Activated T-cell treated with anti-CD3 and anti-CD28 coated beads for 24 hours (primary cell): ENCODE measurements at places on chromosomes 4 and X.

DNA sequence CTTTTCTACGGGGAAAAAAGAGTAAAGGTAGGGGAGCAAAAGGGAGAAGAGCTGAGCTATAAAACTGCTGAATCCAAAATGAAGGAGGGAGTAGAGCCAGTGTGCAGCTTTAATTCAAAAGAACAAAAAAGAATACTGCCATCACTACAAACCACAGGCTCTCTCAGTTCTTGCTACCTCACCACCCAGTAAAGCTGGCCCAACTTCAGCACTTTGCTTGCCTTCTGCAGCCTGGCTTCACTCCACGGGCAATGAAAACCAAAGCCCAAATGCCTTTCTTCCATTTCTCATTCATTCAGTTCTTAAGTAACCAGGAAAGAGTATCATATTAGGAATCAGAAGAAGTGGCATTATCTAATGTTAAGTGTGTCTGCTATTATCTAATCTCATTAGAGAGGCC lies 376.8 kb downstream of the BCOR start:
- no peak for DNase-seq

DNA sequence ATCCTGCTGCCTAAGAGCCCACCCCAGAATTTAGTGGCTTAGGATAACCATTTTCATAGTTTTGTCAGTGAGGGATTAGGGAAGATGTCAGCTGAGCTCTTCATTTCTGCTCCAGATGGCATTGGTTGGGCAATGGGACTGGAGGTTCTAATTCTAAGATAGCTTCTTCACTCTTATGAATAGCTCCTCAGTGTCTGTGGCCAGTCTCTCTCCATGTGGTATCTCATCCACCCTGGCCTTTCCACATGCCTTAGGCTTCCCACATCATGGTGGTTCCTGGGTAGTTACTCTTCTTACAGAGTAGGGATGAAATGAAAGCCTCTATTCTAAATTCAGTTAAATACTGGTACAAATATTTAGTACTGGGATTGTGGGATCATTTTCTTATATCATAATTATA lies 31.3 kb downstream of the REPS2 start:
- no peak for DNase-seq

GRCh38 chr4:143076723-143077122 lies 108.0 kb upstream of the USP38 start:
- no peak for DNase-seq

GRCh38 chrX:107107459-107107858 lies 11.2 kb downstream of the RBM41 start:
- no peak for DNase-seq

DNA sequence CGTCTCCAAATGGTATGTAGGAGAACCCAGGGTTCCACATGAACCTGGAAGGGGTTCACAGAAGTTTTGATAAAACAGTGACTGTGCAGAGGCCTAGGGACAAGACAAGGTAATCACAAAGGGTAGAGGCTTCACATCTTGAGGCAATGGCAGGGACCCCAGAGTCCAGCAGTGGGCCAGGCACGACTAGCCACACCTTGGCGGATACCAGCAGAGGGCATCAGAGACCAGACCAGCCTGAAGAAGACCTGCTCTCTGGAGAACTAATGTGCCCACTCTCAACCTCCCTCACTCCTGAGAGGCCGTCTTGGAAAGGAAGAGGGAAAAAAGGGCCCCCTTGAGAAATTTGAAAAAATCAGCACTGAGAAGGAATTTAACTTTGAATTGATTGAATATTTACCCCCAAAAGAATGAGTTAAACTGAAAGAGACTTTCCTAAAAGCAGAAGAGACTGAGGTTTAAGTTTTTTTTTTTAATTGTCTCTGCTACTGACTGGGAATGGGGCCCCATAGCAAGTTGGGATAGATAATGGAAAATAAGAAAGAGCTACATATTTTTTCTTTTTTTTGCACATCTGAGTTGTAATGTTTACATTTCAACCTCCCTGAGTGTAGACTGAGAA lies 243.8 kb upstream of the JADE1 start:
- DNase-seq = no peak

DNA sequence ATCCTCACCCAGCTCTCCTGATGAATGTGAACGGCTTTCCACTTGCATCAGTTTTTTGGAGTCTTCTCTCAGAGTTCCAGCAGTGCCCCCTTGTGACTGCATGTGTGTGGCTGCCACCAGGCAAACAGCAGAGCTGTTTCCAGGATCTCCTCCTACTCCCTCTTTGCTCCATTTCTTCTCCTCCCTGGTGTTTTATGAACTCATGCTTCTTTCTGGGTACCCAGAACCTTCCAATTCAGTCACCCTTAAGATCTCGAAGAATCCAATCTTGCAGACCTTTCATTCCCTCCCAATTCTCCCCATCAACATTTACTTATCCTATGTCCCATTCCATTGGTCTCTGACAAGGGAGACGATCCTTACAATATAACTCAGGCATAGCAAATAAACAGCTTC lies 6.8 kb upstream of the TCEANC start:
- DNase-seq = no peak

- DNase-seq = no peak
Measured at GRCh38 chr4:177562859-177563258, 120.6 kb upstream of the AGA start.

- DNase-seq = no peak
Measured at GRCh38 chr4:74583757-74584156, 138.8 kb downstream of the AREG start.

GRCh38 chr4:174553031-174553430 lies 30.7 kb upstream of the HPGD start:
- no peak for DNase-seq

GRCh38 chr4:4423706-4424498 lies 37.0 kb downstream of the NSG1 start:
- DNase-seq = no peak

DNA sequence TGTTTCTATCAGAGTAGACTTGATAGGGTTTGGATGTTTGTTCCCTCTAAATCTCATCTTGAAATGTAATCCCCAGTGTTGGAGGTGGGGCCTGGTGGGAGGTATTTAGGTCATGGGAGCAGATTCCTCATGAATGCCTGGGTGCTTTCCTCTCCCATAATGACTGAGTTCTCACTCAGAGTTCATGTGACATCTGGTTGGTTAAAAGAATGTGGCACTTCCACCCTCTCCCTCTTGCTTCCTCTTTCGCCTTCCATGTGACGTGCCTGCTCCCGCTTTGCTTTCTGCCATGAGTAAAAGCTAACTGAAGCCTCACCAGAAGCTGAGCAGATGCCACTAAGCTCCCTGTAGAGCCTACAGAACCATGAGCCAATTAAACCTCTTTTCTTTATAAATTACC lies 47.3 kb upstream of the SRPX start:
- DNase-seq = no peak

DNA sequence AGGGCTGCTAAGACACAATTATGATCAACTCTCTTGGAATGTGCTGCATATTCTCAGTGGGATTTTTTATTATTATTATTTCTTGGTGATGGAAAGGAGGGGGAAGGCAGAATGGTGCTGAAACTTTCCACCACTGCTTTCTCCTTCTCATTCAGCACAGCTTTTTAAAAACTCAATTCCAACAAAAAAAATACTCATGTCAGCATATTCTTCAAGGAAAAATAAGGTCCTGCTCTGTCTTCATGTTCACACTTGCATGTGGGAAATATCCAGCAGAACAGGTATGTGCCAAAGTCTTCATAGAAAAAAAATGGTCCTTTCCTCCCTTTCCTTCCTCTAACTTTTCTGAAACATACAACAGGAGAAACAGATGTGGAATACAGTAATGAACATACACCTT lies 144.0 kb upstream of the ADAMTS3 start:
- DNase-seq = no peak
